ENCODE measurements at places on chromosomes 16 and 17.

DNA sequence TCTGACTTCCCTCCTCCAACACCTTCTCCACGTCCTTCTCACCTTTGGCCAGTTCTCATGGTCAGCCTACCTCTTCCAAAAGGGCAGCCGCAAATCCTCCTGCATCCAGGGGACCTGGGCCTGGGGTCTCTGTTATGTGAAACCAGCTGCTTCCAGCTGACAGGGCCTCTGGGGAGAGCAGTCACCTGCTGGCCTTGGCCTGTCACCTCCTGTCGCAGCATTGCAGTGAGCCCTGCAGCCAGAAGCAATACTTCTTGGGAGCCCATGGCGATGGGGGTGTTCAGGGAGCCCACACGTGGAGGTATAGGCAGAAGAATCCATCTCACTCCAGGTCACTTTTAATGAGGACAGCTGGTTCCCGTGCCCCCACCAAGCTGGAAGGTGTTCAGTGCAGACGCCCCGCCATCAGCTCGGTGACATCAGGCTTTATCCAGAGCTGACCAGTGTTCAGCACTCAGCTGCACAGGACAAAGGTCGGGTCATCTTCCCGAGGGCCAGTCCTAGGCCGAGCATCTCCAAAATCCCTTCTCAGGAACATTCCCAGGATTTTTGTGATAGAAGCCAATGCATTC is 1.7 kb upstream of the SLC47A2 start:
- DNase-seq: no peak

- DNase-seq: no peak
Measured at GRCh38 chr16:59039066-59039720, 305.1 kb upstream of the GOT2 start.

- no peak for DNase-seq
Measured at GRCh38 chr17:77146246-77146632, 5.5 kb downstream of the SEC14L1 start.

- DNase-seq: no peak
Measured at GRCh38 chr17:17400070-17400469, 76.7 kb upstream of the MED9 start.

DNA sequence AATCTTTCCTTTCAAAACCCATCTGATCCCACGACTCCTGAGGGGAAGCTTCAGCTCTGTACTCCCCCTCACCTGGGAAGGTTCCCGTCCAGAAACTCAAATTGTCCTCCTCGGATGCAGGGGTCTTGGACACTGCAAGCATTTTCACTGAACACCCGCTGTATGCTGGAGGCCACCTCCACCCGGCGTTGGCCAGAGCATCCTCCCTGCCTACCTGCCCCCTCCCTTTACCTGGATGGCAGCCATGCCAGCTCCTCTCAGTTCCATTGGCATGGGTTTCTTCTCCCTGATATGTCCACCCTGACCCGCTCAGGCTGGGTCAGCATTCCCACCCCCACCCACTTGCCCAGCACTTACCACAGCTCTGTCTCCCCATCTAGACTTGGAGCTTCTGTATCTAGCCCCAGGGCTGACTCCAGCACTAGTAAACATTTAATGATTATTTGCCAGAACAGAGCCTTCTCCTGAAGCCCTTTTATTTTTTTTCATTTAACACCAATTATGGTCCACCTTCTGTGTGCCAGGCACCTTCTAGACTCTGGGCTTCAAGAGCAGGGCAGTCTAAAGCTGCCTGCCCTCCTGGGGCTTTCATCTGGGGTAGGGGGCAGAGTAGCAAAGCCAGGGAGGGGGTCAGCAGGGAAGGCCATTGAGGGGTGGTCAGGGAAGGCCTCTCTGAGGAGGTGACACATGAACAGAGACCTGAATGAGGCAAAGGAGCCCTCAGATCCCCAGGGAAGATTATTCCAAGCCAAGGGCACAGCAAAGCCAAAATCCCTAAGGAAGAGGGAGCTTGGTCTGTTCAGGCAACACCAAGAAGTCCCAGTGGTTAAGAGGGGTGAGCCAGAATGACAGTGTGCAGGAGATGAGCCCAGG is 8.9 kb upstream of the KRT19 start:
- DNase-seq: no peak

- no peak for DNase-seq
Measured at GRCh38 chr17:36943250-36944191, 5.2 kb upstream of the AATF start.

DNA sequence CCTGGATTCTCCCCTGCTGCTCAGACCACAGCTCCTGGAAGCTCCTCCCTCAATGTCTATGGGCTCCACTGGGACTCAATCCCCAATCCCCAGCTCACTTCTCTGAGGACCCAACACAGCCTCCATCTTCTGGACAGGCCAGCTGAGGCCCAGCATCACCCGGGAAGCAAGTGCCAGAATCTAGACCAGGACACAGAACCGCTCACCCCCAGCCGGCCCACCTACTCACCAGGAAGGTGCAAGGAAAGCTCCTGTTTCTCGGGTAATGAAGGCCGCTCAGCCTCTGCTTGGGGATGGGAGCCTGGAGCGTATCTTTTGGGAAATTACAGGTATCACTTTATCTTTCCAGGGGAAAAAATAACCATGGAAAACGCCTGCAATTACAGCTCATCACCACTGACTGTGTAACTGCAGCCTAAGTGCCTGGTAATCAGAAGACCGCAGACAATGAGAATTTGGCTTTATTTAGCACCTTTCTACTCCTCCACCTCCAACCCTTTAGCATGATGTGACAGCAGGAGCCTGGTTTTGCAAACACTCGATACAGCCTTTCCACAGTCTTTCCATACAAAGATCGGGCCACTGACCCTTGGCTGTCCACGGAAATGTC is 49.6 kb upstream of the RPL38 start:
- DNase-seq: no peak

GRCh38 chr16:500709-501108 is 26.8 kb upstream of the CAPN15 start:
- no peak for DNase-seq

DNA sequence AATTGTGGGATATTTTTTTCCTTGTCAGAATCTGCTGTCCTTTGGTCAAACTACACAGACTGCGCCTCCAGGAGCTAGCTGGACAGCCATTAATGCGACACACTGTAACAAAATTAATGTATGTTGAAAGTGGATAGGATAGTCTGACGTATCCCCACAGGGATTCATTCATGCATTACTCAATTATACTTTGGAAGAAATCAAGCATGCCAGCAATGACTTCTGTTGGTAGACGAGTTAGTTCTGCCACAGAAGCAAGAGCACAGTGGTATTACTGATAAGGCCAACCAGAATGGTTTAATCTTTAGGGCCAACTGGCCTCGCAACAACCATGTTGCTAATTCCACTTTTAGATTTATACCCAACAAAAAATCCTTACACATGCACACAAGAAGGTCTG is 106.4 kb upstream of the TOB1 start:
- DNase-seq: no peak

DNA sequence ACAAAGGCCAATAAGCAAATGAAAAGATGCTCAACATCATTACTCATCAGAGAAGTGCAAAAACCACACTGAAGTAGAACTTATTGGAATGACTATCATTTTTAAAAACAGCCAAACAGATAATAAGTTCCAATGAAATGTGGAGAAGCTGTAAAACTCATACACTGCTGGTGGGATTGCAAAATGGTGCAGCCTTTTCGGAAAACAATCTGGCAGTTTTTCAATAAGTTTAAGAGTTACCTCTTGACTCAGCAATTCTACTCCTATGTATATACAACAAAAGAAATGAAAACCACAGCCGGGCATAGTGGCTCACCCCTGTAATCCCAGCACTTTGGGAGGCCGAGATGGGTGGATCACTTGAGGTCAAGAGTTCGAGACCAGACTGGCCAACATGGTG is 49.3 kb downstream of the AKAP10 start:
- no peak for DNase-seq

DNA sequence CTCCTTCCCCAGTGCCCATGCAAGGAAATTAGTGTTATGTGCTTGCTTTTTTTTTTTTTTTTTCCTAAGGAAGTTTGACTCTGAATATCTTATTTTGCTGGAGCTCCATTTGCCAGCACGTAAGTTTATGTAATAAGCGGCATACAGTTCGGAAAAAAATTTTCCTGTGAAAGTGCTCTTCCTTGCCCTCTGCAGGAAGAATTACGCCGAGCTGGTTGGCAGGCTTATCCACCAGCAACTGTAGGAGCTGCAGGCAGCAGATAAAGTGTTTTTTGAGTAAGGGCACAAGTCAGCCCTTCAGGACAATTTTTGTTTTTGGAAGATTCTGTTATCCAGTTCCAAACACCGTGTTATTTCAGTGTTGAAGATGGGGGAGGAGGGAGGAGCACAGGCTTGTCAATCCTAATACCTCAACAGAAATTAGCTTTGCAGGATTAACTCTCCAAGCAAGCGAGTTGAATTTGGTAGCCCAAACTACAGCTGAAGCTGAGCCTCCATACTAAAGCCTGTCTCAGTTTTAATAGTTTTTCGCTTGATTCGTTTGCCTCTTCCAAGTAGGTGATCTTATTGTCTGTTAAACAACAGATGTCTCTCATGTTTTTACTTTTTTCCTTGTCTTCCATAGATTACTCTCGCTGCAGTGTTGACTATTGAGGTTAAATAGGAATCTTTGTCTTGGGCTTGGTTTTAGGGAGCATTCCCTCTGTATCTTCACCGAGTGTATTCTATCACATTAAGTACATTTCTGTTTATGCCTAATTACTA is 1.1 kb downstream of the SPECC1 start:
- DNase-seq: no peak

DNA sequence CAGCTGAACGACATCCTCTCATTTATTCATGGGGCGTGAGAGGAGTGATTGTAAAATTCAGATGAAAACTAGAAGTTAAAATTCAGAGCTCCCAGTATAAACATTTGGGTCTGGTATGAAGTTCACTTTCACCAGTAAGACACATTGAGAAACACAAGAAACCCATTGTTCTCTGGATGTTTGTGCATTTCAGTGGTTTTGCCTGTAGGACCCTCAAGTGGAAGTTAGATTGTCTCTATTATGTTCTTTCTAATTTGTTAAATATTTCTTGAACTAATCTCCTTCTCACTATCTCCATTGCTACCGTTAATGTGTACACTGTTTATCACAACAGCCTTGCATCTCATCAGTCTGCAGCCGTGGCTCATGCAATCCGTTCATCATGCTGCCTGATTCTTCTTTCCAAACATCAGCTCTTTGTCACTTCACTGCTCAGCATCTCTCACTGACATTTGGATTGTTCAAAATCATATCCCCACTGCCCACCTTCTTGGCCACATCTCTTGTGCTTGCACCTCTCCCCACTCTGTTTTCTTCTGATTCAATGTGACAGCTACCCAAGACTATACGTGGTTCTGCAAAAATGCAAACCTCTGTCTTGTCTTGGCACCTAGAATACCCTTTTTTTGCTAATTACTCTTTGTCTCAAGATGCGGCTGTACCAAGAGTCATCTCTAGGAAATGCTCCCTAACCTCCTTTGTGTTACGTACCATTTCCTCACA is 49.5 kb downstream of the HLF start:
- no peak for DNase-seq

GRCh38 chr17:43753493-43754129 is 5.0 kb downstream of the SOST start:
- DNase-seq: no peak

- DNase-seq: no peak
Measured at GRCh38 chr16:56401482-56401881, 23.9 kb downstream of the AMFR start.

DNA sequence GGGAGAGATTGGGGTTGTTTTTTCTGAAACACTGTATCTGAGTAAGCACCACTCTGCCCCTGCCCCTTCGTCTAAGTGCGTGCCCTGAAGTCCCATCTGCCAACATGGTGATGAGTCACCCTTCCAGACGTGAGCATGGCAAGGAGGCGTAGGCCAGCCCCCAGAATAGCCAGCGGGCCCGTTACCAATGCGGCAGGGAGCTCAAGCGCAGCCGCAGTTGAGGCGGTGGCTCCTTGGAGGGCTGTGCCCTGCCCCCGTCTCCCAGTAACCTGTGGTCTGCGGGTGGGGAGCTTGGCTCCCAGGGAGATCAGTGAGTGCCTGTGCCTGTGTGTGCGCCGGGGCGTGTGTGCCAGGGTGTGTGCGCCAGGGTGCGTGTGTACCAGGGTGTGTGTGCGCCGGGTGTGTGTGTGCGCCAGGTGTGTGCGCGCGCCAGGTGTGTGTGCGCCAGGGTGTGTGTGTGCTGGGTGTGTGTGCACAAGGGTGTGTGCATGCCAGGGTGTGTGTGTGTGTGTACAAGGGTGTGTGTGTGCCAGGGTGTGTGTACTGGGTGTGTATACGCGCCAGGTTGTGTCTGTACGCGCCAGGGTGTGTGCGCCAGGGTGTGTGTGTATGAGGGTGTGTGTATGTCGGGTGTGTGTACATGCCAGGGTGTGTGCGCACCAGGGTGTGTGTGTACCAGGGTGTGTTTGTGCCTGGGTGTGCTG is 98.6 kb upstream of the CHMP6 start:
- DNase-seq: no peak

DNA sequence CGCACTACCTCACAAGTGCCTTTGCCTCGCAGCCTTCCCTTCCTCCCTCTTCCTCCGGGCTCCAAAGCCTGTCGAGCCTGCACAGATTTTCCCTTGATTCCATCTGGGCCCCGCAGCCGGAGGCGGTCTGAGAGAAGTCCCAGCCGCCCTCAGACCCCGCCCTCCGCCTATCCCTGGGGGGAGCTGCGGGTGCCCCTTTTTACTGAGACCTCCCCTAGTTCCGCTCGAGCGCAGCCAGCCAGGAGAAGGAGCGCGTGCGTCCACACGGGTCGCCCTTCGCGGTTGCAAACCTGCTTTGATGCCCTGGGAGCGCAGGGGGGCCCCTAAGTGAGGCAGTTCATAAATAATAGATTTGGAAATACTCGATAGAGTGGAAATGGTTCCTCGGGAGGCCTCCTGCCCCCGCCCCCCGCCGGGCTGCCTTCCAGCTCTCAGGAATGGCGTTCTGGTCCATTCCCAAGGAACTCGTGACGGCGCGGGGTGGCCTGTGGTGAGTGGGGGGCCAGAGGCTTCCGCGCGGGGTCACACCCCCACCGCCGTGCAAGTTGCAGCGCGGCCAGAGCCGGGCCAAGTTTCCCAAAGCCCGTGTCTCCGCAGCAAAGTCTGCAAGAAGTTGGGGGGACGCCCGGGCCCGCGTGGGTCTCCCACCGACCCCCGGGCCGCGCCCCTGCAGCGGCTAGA is 610 bp downstream of the C16orf74 start:
- DNase-seq: no peak

GRCh38 chr16:89369266-89369895 is 121.0 kb downstream of the ANKRD11 start:
- no peak for DNase-seq
